ENCODE measurements at places on chromosomes 6 and 20.

- no peak overlapping the region for H3K27ac ChIP-seq
- H3K27me3 ChIP-seq, result peaks cover 4% of the 10 kb centered on the region
- no peak overlapping the region for H3K4me3 ChIP-seq
- peaks cover 66% of the 10 kb centered on the region for H3K4me1 ChIP-seq
- no peak for DNase-seq
Observed at GRCh38 chr6:168690271-168690670, 249.3 kb downstream of the SMOC2 start.

- peaks cover 3% of the 10 kb centered on the region for H3K27me3 ChIP-seq
- no peaks in the 10 kb centered on the region for H3K36me3 ChIP-seq
- H3K27ac ChIP-seq, result no peak overlapping the region
- DNase-seq, result no peak
- no peaks in the 10 kb centered on the region for H3K4me1 ChIP-seq
Observed at GRCh38 chr6:120874422-120874821, 459.9 kb downstream of the TBC1D32 start.

DNA sequence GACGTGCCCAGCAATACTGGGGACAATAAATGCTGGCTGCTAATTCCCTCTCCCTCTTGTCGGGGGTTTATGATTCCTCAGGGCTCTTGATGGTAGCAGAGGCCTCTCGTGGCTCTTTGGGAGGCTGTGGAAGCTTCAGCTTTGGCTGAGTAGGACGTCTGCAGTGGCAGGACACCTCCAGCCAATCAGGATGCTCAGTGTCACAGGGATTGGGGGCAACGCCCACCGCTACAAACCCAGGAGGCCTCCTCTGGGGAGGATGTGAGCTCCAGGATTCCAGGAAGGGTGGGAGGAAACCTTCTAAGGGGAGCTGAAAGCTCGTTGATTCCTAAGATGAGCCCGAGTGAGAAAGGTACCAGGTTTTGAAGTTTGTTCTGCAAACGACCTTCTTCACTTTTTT is 19.4 kb downstream of the RSPO4 start:
- H3K36me3 ChIP-seq, result no peaks in the 10 kb centered on the region
- H3K27me3 ChIP-seq, result peaks cover 7% of the 10 kb centered on the region
- peaks cover 8% of the 10 kb centered on the region for H3K4me1 ChIP-seq

- peaks cover 3% of the 10 kb centered on the region for H3K27me3 ChIP-seq
- DNase-seq, result no peak
- H3K36me3 ChIP-seq, result no peaks in the 10 kb centered on the region
- H3K4me3 ChIP-seq, result no peak overlapping the region
- no peaks in the 10 kb centered on the region for H3K4me1 ChIP-seq
Observed at GRCh38 chr6:9295644-9296043, 860.3 kb upstream of the SLC35B3 start.

GRCh38 chr20:58570204-58570859 is 55.1 kb upstream of the APCDD1L start:
- peak overlapping the region; percentile 64 for H3K4me3 ChIP-seq
- no peaks in the 10 kb centered on the region for H3K36me3 ChIP-seq
- peak overlapping the region; percentile 90 for H3K27ac ChIP-seq
- no peak for DNase-seq
- H3K4me1 ChIP-seq, result peaks cover 86% of the 10 kb centered on the region

- no peak overlapping the region for H3K4me3 ChIP-seq
- peaks cover 44% of the 10 kb centered on the region for H3K4me1 ChIP-seq
- no peak overlapping the region for H3K27ac ChIP-seq
- DNase-seq, result no peak
- H3K36me3 ChIP-seq, result peaks cover 18% of the 10 kb centered on the region
Observed at GRCh38 chr6:142878407-142878806, 66.6 kb downstream of the HIVEP2 start.

- H3K36me3 ChIP-seq, result no peaks in the 10 kb centered on the region
- H3K4me3 ChIP-seq, result no peak overlapping the region
- H3K27me3 ChIP-seq, result peaks cover 9% of the 10 kb centered on the region
- H3K4me1 ChIP-seq, result peaks cover 5% of the 10 kb centered on the region
Observed at GRCh38 chr6:20341564-20341963, 60.1 kb upstream of the E2F3 start.

GRCh38 chr20:6483727-6484126 is 283.8 kb upstream of the BMP2 start:
- no peak overlapping the region for H3K4me3 ChIP-seq
- DNase-seq, result no peak
- H3K27me3 ChIP-seq, result no peaks in the 10 kb centered on the region
- H3K36me3 ChIP-seq, result no peaks in the 10 kb centered on the region
- no peaks in the 10 kb centered on the region for H3K4me1 ChIP-seq
- no peak overlapping the region for H3K27ac ChIP-seq

- H3K27me3 ChIP-seq, result peaks cover 32% of the 10 kb centered on the region
- no peak overlapping the region for H3K4me3 ChIP-seq
- peaks cover 2% of the 10 kb centered on the region for H3K36me3 ChIP-seq
- no peak overlapping the region for H3K27ac ChIP-seq
- H3K4me1 ChIP-seq, result peaks cover 48% of the 10 kb centered on the region
Observed at GRCh38 chr6:3159805-3160781, 2.7 kb upstream of the TUBB2A start.

DNA sequence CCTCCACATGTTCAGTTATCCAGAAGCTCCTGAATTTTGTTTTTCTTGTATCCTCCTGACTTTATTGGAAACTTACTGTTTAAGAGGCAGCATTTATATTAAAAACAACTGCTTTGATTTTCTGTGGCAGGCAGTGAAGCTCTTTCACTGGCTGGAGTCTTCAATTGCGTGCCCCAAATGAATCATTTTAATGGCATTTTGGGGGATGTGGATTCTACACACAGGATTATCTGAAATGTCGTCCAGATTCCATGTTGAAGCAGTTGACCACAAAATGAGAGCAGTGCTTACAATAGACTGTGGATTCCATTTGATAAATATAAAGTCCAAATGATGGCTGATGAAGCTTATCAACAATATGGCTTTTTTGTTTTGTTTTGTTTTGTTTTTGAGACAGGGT is 41.0 kb upstream of the HIVEP1 start:
- peaks cover 5% of the 10 kb centered on the region for H3K4me1 ChIP-seq
- no peak overlapping the region for H3K27ac ChIP-seq
- H3K4me3 ChIP-seq, result no peak overlapping the region
- H3K27me3 ChIP-seq, result peaks cover 2% of the 10 kb centered on the region
- H3K36me3 ChIP-seq, result no peaks in the 10 kb centered on the region

DNA sequence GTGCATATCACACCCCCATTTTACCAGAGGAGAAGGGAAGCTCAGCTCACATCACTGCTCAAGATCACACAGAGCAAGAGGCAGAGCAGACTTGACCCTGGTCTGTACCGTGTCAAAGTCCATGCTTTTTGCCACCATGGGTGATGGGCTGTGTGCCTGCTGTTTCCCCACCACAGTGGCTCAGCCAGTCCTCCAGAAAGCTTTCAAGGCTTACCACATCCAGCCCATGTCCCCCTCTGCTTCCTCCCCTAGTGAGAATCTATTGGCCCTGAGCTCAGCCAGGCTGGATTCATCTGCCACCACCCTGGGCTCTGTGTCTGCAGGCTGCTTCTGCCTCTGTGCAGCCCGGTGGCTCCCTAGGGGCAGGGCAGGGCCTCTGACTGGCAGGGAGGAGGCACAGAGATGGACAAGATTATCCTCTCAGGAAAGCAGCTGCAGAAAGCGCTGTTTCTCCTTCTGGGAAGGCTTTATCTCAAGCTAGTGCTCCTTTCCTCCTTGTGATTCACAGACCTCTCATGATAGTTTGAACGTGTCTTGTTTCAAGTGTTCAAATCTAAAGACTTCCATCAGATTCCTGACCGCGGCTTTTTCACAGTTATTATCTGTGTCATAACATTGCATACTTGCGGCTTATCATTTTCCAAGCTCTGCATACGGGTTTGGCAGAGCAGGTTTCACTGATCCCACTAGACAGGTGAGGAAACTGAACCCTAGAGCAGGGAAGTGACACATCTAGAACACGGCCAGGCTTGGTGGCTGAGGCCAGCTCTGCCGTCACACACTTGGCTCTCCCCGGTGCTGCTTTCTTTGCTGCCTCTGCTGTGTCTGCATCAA is 37.4 kb downstream of the VEGFA start:
- H3K27ac ChIP-seq, result no peak overlapping the region
- peaks cover 14% of the 10 kb centered on the region for H3K27me3 ChIP-seq
- DNase-seq, result no peak
- no peaks in the 10 kb centered on the region for H3K36me3 ChIP-seq

- H3K27ac ChIP-seq, result no peak overlapping the region
- H3K36me3 ChIP-seq, result no peaks in the 10 kb centered on the region
- H3K27me3 ChIP-seq, result peaks cover 26% of the 10 kb centered on the region
- H3K4me1 ChIP-seq, result no peaks in the 10 kb centered on the region
- no peak for DNase-seq
- no peak overlapping the region for H3K4me3 ChIP-seq
Observed at GRCh38 chr20:227439-228105, 514 bp downstream of the DEFB129 start.

DNA sequence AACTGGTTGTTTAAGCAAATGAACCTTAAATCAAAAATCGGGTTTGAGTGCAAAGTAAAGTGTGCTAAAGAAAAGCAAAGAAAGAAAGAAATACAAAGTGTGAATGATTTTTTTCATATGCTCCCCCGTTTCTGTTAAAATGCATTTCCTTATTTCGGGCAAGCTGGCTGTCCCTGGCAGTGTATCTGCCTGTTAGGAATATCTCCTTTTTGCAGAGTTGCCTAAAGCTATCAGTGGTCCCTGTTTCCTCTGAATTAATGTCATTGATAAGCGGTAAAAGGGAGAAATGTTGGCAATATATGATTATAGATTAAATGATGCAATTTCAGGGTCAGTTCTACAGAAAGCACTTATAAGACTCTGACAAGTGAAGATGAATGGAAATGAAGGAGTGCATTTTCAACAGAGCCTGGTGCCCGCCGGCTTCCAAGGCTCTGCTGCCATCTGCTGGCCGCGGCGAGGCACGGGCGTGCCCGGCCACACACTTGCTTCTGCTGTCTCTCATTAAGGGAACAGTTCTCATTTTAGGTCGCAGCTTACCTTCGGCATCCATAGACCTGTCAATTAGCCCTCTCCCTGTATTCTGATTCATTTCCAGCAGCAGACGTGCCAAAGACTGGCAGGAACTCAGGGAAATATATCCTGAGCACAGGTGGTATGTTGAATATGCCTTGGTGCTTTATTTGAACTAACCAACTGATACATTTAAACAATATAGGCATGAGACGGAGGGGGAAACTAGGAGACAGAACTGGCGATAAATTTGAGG is 381.9 kb downstream of the C6orf118 start:
- H3K4me3 ChIP-seq, result no peak overlapping the region
- H3K36me3 ChIP-seq, result no peaks in the 10 kb centered on the region
- H3K27ac ChIP-seq, result no peak overlapping the region
- H3K4me1 ChIP-seq, result no peaks in the 10 kb centered on the region

DNA sequence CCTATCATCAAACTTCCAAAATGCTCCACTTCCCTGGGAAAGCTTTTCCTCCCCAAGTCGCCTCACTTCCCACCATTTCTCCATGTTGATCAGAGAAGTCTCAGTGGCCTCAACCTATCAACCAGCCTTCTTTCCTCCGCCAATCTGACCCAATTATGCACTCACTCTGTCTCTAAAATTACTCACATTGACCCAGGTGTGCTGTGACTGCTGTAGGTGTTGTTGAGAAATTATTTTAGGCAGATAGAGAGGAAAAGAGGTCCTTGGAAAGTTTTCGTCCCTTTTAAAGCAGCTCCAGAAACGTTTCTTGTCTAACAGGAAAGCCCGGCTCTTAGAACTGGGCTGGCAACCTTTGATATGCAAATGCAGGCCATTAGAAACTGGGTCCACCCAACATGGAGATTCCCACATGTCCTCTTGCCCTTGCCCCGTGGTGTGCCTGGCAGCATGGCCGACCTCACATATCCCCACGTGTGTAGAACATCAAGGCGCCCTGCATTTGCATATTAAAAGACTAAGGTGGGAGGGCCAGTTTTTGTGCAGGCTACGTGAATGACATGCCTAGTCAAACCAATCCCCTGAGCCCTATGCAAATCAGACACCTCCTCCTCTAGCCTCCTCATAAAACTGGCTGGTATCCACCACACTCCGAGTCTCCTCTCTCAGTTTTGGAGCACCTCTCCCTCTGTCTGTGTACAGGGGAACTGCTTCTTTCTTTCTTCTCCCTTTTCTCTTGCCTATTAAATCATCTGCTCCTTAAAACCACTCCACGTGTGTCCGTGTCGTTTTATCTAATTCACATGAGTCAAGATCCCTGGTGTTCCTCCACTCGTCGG is 12.9 kb downstream of the IPCEF1 start:
- DNase-seq, result peak; percentile 23
- H3K27ac ChIP-seq, result no peak overlapping the region
- peak overlapping the region; percentile 55 for H3K4me3 ChIP-seq
- H3K27me3 ChIP-seq, result peaks cover 4% of the 10 kb centered on the region

GRCh38 chr20:2754424-2754823 is 46.0 kb downstream of the CPXM1 start:
- DNase-seq, result no peak
- H3K4me1 ChIP-seq, result peaks cover 35% of the 10 kb centered on the region
- peak overlapping the region; percentile 44 for H3K27ac ChIP-seq
- H3K4me3 ChIP-seq, result no peak overlapping the region
- peaks cover 76% of the 10 kb centered on the region for H3K27me3 ChIP-seq

Data from nephron progenitor cell (in vitro differentiated cells).